ENCODE measurements at places on chromosomes 5 and 9.

DNA sequence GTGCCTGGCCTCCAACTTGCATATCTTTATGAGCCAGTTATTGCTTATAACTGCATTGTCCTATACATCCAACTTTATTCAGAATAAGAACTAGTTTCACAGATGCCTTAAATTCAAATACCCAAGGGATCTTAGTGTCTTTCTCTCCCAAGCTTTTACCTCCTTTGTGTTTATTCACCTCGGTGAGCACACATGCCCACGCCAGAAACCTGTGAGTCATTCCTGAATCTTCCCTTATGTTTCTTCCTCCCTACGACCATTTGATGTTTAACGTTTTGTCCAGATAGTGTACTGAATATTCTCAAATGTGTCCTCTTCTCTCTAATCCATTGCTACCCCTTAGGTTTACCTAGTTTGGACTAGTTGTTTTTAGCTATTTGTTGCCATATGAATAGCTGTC lies 55.5 kb upstream of the MEGF10 start:
- DNase-seq = no peak

GRCh38 chr9:126694206-126695081 lies 80.7 kb downstream of the LMX1B start:
- DNase-seq = no peak

DNA sequence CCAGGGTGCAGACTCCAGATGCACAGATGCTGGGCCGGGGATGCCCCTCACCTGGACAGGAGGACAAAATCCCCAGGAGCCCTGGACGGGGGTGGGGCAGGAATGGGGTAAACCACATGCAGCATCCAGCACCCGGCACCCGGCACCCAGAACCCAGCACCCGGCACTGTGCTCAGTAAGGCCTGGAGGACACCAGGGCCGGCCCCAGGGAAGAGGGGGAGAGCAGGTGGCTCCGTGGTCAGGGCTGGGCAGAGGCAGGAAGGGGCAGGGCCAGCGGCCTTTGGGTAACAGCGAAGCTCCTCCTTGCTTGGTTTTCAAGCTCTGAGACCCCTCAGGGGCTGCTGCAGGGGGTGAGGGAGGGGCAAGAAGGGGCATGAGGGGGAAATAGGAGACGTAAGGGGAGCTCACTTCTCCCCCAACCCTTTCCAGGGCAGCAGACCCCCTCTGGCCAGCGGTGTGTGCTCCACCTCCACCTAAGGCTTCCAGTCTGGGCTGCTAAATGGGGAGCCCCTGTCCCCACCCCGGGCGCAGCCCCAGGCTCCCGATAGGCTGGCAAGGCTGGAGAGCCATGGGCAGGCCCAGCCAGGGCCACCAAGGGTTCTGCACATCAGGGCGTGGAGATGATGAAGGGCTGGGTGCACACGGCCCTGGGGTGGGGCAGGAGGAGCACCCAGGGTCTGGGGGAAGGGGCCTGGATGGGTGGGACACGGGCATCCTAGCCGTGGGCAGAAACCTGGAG lies 17.8 kb upstream of the SLC6A19 start:
- DNase-seq = no peak

- DNase-seq = no peak
Observed at GRCh38 chr5:171840066-171840465, 54.4 kb downstream of the SMIM23 start.

DNA sequence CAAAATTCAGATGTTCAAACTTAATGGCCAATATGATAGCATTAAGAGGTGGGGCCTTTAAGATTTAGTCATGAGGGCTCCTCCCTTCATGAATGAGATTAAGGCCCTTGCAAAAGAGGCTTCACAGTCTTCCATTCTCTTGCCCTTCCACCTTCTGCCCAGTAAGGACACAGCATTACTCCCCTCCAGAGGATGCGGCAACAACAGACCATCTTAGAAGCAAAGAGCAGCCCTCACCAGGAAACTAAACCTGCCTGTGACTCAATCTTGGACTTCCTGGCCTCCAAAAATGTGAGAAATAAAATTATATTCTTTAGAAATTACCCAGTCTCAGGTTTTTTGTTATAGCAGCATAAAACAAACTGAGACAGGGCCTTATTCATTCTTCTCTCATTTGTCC lies 8.2 kb downstream of the AP3B1 start:
- no peak for DNase-seq

DNA sequence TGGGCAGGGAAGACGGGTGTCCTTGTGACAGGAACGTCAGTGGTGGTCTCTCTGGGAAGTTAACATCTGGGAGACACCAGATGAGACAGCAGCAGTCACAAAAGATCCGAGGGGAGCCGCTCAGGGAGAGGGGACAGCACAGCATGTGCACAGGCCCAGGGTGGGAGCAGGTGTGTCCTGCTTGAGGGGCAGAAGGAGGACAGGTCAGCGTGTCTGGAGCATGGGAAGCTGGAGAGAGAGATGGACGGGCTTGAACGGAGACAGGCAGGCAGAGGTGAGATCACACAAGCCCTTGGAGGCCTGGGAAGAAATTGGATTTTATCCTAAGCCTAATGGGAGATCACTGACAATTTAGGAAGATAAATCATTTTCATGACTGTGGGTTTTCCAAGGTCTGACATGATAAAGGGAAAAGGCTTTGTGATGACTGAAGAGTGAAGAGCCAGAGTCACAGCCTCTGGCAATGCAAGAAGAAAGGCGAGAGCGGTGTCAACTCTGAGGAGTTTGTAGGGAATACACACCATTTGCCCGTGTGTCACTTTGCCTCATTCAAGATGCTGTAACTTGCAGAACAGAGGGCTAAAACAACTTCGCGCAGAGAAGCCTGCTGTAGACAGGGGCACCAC lies 88.3 kb downstream of the FSTL4 start:
- DNase-seq = no peak

GRCh38 chr9:128304136-128304970 lies 17.9 kb downstream of the TRUB2 start:
- no peak for DNase-seq

- no peak for DNase-seq
Observed at GRCh38 chr9:120965344-120966012, 38.9 kb upstream of the TRAF1 start.

DNA sequence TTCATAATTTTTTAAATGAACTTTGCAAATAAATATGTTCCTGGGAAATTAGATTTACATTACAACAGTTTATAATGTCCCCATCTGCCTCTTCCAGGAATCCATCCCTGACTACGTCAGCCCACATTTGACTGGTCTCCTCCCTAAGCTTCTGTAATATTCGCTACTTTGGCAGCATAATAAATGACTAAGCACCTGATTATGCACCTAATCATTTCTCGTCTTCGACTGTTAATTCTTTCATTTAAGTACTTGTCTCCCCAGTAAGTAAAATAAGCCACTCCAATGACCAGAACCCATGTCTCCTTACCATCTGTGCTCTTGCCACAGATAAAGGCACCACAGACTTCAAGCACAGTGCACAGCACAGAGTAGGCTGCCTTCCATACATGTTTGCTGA lies 122.7 kb downstream of the DENND1A start:
- DNase-seq = no peak

GRCh38 chr9:130246126-130246525 lies 19.4 kb upstream of the HMCN2 start:
- DNase-seq = no peak

DNA sequence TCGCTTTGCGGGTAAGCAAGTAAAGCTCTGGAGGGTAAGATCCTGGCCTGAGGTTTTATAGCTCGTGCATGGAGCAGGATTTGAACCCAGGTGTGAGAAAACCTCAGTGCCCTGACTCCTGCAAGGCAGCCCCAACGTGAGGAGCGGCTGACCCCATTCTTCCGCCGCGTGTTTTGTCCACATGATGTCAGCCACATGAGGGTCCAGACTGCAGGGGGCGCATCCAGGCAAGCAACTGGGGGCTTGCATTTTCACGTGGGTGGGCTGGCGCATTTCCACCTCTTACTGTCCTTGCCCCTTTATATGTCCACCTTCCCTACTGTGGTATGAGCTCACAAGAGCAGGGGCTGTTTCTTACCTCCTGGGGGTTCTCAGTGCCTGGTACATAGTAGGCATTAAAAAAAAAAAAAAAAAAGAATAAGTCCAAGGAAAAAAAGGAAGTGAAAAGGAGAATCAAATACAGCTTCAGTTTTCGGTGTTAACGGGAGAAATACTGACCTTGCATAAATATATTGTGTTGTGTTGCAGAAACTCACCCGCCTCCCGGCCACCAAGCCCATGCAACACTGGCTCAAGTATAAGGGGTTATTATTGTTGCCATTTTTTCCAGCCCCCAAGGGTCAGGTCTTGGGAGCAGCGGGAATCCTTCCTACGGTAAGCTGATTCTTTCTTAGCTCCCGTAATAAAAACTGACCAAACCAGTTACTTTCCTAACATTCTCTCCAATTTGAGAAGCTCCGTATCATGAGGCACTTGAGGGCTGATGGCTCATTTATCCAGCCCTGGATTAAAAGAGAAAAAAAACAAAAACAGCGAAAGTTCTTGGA lies 15.0 kb downstream of the TLX3 start:
- no peak for DNase-seq

GRCh38 chr9:127711226-127711701 lies 4.2 kb downstream of the PTRH1 start:
- DNase-seq = no peak

DNA sequence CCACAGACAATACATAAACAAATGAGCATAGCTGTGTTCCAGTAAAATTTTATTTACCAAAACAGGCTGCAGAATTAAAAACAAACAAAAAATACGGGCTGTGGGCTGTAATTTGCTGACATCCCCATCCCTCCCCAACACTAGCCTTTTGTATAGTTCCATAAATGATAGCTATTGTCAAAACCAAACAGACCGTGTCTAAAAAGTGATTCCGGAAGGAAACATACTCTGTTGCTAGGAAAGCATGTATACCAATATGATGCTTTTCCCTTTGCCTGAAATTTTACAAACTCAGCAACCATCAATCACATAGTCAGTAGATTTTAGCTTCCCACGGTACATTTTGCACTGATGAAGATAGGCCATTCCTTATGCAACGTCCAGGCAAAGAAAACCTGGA lies 80.0 kb downstream of the TMEM215 start:
- DNase-seq = no peak

- no peak for DNase-seq
Observed at GRCh38 chr9:109278848-109279247, 42.0 kb downstream of the EPB41L4B start.

DNA sequence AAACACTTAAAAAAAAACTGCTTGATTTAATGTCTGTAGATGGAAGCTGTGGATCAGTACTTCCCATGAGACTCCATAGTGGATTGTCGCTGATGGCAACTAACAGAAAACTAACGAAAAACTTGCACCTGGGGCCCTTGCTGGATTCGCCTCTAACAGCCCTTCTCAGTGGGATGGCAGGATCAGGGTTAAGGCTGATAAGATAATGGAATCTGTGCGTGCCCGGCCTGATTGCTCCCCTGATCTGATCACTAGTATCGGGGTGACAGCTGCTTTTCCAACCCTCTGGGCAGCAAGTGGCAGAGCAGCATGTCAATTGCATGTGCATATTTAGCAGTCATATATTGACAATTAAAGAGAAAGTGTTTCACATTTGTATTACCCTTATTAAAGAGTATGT lies 185.8 kb upstream of the ELAVL2 start:
- DNase-seq = no peak

GRCh38 chr9:109967651-109968642 lies 187.9 kb downstream of the PALM2AKAP2 start:
- no peak for DNase-seq

GRCh38 chr9:134059661-134060395 lies 8.0 kb downstream of the BRD3 start:
- no peak for DNase-seq

GRCh38 chr9:118896324-118897000 lies 472.8 kb downstream of the BRINP1 start:
- peak; percentile 16 for DNase-seq

- no peak for DNase-seq
Observed at GRCh38 chr9:93653760-93654159, 77.4 kb downstream of the PHF2 start.

DNA sequence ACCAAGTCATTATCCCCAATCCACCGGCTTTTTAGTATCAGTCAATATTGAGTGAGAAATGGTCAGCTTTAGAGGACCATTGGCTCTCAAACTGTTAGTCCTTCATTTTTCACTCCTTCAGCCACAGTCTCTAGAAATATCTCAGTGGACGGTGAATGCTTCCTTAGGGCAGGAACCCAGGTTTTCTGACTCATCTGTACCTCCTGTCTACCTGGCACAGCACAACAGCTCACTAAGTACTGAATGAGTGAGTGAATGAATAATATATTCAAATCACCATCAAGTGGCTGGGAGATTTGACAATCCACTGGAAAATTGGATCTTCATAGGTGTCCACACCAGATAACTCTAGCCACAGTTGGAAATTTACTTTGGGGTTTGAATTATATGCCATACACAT lies 609.5 kb upstream of the CLINT1 start:
- no peak for DNase-seq

- DNase-seq = no peak
Observed at GRCh38 chr9:131836607-131837315, 96.9 kb upstream of the RAPGEF1 start.

DNA sequence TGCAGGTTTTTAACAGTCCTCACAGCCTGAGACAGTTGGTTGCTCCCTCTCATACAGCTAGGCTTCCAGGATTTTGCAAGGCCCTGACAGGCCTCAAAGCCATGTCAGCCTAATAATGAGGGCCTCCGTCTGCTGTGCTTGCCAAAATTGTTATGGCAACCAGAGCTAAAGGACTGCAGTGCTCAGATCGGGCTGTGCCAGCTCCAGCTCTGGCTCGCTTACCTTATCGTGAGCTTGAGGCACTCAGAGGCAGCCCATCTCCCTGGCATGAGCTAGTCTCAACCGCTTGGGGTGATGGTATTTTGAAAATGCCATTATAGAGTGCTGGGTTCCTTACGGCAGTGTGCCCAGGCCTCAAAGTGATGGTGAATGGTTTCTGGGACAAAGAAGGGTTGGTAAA lies 8.4 kb downstream of the MTAP start:
- DNase-seq = no peak

DNA sequence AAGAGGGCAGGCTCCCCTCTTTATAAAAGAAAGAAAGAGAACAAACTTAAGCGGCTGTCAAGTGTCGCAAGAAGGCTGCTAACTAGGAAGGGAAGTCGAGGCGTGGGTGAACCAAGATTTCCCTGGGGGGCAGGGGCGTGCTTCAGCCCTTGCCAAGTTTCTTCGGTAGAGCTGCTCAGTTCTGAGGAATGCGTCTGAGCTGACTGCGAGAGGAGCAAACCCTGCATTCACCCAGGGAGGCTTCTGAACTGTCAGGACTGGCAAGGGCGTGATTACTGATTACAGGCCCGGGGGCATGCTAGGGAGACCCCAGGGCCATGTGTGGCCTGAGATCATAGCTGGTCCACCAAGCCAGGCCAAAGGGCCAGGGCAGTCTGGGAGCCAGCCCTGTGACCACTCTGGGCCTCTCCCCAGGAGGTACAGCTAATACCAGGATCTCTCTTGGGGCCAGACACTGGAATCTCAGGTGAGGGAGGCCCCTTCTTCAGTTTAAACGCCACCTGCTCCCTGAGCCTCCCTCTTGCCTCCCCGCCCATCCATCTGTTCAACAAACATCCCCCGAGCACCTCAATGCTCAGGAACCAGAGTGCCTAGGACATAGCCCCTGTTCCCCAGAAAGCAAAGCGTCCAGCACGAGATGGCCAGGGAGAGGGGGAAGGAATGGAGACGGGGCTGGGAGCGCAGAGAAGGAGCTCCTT lies 30.9 kb downstream of the SARDH start:
- DNase-seq = no peak

GRCh38 chr5:61600945-61601511 lies 269.0 kb downstream of the ZSWIM6 start:
- DNase-seq = no peak

Measured in NCI-H510A (cell line).